ENCODE measurements at places on chromosomes 16 and 17. TPM values are rescaled to one million over a fixed set of nuclear protein-coding genes. Genes with fewer than 3 reads are reported as not detected.

- no peak for DNase-seq
These were observed 12.0 kb downstream of the SLC35B1 start for GRCh38 chr17:49695698-49696232.

The HOXB1 gene
- total RNA-seq, result not detected

- DNase-seq, result no peak
These were observed 1.8 kb downstream of the KIF1C start for GRCh38 chr17:4999430-5000093.

DNA sequence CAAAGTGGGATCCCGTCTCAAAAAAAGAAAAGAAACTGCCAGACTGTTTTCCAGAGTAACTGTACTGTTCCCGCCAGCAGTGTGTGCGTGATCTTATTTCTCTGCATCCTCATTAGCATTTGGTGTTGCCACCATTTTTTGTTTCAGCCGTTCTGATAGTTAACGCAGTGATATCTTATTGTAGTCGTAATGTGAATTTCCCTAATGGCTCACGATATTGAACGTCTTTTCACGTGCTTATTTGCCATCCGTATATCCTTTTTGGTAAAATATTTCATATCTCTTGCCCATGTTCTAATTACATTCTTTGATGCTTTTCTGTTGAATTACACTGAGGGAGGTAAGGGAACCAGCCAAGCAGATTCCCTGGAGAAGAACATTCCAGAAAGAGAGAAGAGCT is 92.4 kb downstream of the SEC14L1 start:
- DNase-seq, result no peak

The TIGD7 gene
- 26.4 TPM for total RNA-seq

DNA sequence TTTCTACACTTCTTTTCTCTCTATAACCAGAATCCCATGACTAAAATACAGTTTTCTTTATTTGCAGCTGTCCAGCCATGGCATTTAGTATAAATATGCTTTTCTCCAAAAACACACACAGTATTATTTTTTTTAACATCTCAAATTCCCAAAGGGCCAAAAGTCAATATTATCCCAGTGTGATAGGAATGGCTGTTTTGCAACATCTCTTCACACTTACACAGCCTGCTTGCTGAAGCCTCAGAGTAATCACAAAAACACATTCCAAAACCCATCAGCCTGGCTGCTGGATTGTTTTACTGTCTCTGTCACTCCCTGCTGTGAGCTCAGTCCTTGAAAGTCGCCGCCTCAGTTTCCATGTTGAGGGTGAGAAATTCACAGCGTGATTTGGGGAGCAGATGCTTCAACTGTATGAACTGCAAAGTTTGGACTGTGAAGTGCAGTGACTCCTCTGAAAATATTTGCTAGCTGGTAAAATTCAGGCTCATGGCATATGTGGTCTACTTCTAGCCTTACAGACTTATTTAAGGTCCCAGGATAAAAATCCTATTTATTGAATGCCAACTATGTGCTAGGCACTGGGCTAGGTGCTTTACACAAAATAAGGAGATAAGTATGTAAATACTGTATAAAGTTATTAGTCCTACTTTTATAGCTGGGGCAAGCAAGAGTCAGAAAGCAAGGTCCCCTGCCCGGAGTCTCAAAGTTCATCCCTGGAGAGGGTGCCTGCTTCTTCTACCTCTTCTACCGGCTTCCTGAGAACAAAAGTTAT is 116.5 kb downstream of the SOCS1 start:
- DNase-seq, result no peak

The RAP1GAP2 gene
- total RNA-seq, result 29.3 TPM

The P2RX1 gene
- total RNA-seq, result not detected

The CDC27 gene
- 168 TPM for total RNA-seq

GRCh38 chr16:47110939-47111338 is 32.8 kb downstream of the NETO2 start:
- DNase-seq, result no peak

The CPHXL2 gene
- not detected for total RNA-seq

- DNase-seq, result no peak
These were observed 28.3 kb upstream of the SLC38A10 start for GRCh38 chr17:81323411-81323868.

GRCh38 chr17:44465276-44465675 is 37.9 kb downstream of the GPATCH8 start:
- no peak for DNase-seq

The PRSS27 gene
- total RNA-seq, result 1.6 TPM

The RNF227 gene
- total RNA-seq, result 7.3 TPM

- DNase-seq, result no peak
These were observed 117.3 kb downstream of the OR1D5 start for GRCh38 chr17:2946144-2946543.

GRCh38 chr17:38352245-38353085 is 821 bp downstream of the SOCS7 start:
- DNase-seq, result no peak

The ACOX1 gene
- 94.1 TPM for total RNA-seq

The HSD11B2 gene
- not detected for total RNA-seq

DNA sequence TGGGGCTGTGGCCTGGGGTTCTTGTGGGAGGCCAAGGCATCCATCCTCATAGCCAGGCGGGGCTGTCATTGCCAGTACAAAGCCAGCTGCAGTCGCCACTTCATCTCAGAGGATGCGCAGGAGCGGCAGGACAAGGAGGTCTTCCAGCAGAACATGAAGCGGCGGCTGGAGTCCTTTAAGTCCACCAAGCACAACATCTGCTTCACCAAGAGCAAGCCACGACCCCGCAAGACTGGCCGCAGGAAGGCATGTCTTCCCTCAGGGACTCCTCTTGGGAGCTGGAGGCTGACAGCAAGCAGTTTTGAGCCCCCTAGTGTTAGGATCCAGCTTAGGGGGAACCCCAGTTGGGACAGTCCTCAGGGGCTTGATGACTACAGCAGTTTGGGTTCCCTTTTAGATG is 15.1 kb upstream of the PLEKHG4 start:
- DNase-seq, result no peak

The MMP28 gene
- 8.9 TPM for total RNA-seq

The CES5A gene
- 0.16 TPM for total RNA-seq

Data from occipital lobe (tissue), 3 donors.